MCF 10A (cell line): ENCODE measurements at places on chromosomes 16 and 17.

- peak; percentile 66 for DNase-seq
These were observed 158.6 kb downstream of the PMP22 start for GRCh38 chr17:15106540-15106939.

GRCh38 chr16:84986102-84986501 is 25.2 kb downstream of the ZDHHC7 start:
- no peak for DNase-seq

GRCh38 chr17:53942436-53942835 is 119.7 kb downstream of the KIF2B start:
- no peak for DNase-seq

DNA sequence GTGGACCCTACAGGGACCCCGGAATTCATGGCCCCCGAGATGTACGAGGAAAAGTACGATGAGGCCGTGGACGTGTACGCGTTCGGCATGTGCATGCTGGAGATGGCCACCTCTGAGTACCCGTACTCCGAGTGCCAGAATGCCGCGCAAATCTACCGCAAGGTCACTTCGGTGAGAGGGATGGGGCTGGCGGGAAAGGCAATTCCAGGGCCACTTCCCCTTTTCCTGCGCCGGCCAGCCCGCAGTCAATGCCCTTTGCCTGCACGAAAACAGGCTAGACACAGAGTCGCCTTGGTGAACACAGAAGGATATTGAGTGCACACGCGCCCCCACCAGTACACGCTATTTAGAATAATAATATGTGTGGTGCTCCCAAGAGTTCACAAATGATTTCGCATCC is 4.0 kb downstream of the WNK4 start:
- DNase-seq, result no peak

- DNase-seq, result no peak
These were observed 30.7 kb upstream of the PIK3R6 start for GRCh38 chr17:8898126-8898525.

DNA sequence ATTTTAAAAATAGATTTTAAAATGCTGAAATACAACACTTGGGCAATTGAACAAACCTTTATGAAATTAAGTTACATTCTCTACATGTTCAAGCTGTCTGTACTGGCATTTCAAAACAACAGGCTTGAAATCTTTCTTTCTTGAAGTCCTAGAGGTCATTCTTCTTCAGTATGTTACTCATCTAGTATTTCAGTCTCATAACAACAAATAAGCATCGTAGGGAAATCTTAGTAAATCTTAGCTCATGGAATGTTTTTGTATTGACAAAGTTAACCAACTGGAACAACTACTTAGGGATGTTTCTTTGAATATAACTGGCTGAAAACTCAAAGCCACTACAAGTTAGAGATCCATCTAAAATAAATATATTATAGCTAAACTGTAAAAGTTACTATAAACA is 96.6 kb downstream of the KIF2B start:
- no peak for DNase-seq
